NCI-H1092 (cell line): ENCODE measurements at places on chromosomes 16 and 17.

DNA sequence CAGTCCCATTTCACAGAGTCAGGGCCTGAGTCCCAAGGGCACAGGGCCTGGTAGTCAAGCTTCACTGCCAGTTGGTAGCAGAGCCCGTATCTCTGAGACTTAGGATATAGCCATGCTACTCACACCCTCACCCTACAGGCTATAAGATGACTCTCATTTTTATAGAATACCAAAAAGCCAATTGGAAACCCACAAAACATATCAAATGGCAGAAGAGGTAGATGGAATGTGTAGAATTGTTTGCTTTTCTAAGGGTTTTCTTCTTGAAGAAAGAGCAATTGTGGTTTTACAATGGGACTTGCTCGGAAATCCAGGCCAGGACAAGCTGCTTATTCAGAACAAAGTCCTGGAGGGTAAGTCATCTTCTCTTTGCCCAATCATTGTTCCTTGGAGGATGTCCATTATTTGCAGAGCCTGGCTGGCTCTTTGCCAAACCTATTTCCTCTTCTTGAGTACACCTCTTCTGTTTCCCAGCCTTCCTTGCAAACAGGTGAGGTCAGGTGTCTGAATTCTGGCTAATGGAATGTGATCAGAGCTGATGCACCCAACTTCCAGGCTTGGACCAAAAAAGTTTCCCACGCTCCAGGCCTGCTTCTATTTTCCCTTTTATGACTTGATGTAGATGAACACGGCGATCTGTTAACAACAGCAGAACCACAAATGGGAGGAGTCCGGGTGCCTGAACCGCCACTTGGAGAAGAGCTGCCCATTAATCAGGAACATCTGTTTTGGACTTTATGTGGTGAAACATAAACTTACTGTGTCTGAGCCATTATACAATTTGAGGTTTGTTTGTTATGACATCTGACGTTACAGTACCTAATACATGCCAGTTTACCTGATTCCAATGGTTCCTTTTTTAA, 16.9 kb upstream of the CCL22 start:
- no peak for DNase-seq

DNA sequence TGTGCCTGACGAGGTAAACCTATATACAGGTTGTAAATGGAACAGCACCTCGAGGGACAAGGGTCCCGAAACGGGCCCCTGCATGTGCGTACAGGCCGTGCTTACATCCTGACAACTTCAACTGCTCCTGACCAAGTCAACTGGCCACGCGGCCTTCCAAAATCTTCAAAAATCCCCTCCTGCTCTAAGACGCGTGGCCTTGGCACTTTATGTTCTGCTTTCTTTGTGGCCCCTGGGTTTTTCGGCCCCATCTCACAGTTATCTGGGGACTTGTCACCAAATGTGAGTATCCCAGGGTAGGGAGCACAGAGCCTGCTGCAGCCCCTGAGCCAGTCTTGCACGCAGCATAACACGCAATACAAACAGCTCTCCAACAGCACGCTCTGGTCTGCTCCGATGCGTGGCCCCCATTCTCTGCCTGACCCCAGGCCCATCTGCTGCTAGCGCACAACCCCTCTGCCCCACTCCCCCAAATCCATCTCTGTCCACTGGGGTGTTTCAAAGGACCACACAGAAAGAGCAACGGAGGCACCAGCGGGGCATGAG, 659 bp downstream of the RPH3AL start:
- DNase-seq, result no peak

DNA sequence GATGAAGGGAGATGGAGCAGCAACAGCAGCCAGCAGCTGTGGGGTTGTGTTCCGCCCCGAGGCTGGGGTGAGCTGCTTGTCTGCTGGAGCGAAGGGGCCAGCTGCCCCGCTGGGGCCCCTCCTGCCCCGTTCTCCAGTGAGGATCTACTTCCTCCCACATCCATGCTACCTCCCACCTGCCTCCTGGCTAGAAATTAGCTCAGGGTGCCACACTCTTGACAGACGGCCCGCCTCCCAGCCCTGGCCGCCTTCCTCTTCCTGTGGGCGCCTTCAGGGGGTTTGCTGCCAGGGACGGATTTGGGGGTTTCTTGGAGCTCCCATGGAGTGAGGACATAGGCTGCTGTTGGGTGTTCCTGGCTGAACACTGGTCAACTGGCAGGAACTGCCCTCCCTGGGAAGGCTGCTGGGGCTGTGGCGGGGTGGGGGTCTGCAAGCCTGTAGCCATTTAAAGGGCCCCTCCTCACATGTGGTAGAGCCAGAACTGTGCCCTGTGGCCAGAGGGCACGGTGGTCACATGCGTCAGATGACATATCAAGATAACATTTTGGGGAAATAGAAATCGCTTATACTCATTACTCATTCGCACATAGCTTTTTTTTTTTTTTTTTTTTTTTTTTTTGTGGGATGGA, 13.1 kb downstream of the TBC1D24 start:
- no peak for DNase-seq

DNA sequence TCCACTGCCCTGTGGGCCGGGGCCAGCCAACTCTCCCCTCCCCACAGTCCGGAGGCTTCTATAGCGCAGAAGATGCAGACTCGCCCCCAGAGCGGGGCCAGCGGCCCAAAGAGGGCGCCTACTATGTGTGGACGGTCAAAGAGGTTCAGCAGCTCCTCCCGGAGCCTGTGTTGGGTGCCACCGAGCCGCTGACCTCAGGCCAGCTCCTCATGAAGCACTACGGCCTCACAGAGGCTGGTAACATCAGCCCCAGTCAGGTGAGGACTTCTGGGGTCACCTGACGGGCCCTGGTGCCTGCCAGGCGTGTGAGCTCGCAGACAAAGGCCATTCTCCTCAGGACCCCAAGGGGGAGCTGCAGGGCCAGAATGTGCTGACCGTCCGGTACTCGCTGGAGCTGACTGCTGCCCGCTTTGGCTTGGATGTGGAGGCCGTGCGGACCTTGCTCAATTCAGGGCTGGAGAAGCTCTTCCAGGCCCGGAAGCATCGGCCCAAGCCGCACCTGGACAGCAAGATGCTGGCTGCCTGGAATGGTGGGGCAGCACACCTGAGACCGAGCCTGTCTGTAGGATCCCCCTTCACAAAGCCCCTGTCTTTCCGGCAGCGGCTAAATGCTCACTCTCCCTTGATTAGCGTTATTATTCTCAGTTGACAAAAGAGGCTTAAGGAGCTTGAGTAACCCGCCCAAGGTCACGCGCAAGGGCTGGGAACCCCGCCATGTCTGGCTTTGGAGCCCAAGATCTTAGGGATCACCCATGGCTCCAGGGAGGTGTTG, 3.9 kb downstream of the SPATA20 start:
- peak; percentile 62 for DNase-seq

DNA sequence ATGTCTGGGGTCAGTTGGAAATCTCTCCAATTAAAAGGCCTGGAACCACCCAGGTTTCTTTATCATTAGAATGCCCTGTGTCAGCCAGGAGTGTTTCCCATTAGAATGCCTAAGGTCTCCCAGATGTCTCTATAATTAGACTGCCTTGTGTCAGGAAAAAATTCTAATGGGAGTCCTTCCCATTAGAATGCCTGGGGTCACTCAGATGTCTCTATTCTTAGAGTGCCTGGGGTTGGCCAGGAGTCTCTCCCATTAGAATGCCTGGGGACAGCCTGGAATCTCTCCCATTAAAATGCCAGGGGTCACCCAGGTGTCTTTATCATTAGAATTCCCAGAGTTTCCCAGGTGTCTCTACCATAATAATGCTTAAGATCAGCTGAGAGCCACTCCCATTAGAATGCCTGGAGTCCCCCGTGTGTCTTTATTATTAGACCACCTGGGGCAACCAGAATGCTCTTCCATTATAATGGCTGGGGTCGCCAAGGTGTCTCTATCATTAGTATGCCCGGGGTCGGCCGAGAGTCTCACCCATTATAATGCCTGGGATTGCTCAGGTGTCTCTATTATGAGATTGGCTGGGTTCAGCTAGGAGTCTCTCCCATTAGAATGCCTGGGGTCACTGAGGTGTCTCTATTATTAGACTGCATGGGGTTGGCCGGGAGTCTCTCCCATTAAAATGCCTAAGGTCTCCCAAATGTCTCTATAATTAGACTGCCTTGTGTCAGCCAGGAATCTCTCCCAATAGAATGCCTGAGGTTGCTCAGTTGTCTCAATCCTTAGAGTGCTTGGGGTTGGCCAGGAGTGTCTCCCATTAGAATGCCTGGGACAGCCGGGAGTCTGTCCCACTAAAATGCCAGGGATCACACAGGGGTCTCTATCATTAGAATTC, 2254.6 kb downstream of the TP53TG3F start:
- no peak for DNase-seq

- DNase-seq, result no peak
Measured at GRCh38 chr16:58578642-58579041, 51.0 kb downstream of the CNOT1 start.

DNA sequence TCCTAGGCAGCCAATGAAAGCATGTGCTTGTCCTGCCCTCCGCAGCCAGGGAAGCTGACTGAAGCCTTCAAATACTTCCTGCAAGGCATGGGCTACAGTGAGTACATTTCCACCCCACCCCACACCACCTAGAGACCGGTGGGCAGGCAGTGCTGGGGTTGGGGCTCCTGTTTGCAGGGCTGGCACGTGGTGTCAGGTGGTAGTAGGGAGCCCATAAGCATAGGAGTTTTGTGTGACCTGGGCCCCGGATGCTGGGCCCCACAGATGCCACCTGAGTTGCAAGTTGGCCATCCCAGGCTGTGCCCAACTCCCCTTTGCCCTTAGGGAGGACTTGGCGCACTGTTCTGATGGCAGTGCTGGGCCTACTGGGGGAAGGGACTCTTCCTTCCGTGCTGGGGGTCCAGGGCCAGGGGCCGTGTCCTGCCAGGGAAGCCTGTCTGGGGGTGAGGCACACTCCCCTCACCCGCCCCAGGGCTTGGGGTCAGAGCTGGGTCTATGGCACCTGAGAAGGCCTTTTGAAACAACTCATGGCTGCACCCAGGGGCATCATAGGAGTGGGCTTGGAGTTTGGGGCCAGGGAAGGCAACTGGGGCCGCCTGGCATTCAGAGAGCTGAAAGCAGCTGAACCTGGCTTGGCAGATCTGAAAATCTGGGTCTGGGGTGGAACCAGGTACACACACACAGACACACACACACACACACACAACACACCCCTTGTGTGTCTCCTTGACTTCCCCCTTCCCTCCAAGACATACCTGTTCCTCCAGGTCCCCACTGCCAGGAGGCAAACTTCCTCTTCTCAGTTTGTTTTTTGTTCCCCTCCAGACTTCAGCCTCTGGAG, 5.8 kb upstream of the SETD6 start:
- DNase-seq, result no peak

DNA sequence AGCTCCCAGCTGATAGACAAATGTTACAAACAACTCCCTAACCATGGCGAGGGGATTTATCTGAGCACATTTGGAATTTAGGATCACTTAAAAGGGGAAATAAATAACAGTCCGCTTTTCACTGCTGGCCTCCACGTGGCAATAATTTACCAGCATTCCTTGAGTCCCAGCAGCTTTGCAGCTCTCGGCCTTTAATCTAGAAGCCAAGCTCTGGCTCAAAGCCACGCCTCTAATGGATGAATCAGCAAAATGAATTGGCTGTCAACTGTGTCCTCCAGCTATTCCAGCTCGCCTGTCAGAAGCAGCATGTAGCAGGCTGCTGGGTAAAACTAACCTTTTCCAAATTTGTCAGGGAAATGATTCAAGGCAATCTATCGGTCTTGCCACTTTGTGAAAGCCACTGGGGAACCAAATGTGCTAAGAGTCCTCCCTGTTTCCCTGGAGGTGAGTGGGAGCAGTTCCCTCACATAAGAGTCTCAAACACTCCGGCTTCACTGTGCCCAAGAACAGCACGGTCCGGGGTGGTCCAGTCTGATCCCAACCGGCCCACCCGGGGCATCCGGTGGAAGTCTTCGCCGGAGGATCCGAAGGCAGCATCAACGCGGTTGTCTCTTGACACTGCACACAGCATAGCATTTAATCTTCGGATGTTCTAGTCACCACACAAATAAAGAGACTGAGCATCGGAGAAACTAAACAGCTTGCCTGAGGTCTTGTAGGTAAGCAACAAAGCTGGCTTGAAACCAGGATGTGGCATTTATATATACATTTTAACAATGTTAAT, 143.3 kb downstream of the PARN start:
- no peak for DNase-seq

DNA sequence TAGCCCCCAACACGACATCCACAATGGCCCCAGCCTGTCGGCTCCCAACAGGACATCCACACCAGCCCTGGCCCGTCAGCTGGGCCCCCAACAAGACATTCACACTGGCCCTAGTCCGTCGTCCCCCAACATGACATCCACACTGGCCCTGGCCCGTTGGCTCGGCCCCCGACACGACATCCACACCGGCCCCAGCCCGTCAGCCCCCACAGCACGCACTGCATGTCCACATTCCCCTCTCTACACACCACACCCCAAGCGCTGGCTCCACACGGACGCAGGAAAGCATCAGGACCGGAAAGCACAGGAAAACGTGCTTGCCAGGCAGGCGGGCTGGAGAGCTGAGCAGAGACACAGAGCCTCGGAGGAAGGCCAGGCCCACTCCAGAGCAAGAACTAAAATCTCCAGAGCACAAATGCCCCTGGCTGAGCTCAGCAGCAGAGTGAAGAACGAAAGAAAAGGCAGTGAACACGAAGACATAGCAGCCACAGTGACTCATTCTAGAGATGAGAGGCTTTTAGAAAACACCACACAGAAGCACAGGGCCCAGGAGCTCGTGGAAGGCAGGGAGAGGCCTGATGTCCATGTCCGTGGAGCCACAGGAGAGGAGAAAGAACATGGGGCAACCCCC, 50.6 kb downstream of the LMF1 start:
- no peak for DNase-seq

DNA sequence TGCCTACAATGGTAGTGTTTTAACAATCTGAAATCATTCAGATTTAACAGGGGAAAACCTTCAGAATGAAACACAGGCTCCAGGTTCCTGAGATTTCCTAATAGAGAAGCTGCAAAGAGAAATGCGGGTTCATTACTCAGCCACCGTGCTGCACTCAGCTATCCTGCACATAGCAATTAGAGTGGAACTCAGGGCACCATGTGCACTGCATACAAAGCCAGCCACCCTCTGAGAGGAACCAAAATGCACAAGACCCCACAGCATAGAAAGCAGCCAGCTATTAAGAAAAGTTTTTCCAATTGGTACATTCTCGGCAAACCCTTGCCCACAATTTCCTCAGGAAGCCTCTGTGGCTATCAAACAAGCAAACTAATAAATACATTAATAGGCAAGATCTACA, 37.4 kb downstream of the TOM1L2 start:
- DNase-seq, result no peak

- DNase-seq, result no peak
Measured at GRCh38 chr17:32515677-32516383, 29.0 kb downstream of the CDK5R1 start.

GRCh38 chr17:33121756-33122155, 130.1 kb downstream of the SPACA3 start:
- DNase-seq, result no peak

DNA sequence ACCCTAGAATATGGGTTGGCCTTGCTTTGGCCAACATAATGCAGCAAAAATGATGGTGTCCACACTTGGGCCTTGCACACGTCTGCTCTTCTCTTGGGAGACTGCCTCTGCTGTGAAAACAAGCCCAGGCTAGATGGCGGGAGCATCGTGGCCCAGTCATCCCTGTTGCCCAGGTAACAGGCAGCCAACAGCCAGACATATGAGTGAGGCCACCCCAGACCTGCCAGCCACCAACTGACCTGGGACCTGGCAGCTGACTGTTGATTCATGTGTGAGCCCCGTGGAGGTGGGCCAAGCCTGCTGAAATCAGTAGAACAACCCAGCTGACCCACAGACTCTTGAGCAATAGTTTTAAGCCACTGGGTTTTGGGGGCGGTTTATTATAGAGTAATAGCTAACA, 39.4 kb upstream of the CDH3 start:
- no peak for DNase-seq

GRCh38 chr16:14289692-14290340, 218.7 kb downstream of the MRTFB start:
- no peak for DNase-seq
